ENCODE measurements at places on chromosomes 3 and 15.

- no peak for DNase-seq
These were observed 51.5 kb downstream of the RPN1 start for GRCh38 chr3:128598884-128599664.

- DNase-seq, result no peak
These were observed 33.2 kb downstream of the CDCP1 start for GRCh38 chr3:45112939-45113338.

DNA sequence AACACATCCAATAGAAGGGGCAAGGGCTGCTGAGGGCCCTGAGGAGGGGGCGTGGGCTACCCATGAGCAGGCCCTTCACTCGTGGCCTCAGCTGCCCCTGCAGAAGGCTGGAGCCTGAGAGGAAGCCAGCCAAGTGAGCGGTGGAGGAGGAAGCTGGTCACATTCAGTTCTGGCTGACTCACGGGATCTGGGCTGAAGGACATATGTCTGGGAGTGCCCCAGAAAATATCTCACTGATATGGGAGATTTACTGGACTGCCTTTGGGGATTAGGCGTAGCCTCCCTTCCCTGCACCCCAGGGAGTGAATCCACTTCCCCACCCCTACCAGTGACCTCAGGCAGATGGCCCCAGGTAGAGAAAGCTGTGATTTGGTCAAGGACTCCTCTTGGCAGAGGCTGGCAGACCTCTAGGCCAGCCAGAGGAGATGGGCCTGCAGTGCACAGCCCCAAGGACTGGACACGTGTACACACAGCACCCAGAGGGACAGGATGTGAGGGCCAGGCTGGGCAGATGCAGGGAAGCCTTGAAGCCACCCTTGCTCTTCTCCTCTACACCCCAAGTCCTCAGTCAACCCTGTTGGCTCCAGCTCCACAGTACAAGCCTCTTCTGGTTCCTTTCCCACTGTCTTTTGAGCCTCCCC, 14.2 kb upstream of the ANKDD1A start:
- no peak for DNase-seq

DNA sequence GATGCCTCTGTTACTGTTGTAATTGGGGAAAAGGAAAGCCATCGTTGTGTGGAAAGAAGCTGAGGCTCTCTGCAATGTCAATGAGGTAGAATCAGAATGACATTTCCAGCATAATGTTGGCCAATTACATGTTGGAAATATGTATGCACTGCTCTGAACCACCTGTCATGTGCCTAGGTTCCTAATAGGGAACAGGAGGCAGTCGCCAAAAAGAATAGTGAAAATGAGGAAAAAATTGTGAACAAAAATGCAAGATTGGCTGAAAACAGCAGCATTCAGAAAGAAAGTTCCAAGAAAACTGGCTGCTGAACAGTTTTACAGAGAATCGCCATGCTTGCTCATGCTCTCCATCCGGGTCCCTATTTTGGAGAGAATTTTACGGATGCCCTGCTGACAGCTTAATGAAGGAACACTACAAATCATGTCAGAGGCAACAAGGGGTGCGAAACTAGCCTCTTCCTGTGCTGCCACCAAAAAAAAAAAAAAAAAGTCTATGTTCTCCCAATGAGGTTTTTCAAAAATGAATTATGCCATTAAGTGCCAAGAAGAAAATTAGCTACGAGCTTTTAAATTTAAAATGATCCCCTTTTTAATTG, 305.9 kb upstream of the ARRDC4 start:
- DNase-seq, result no peak

DNA sequence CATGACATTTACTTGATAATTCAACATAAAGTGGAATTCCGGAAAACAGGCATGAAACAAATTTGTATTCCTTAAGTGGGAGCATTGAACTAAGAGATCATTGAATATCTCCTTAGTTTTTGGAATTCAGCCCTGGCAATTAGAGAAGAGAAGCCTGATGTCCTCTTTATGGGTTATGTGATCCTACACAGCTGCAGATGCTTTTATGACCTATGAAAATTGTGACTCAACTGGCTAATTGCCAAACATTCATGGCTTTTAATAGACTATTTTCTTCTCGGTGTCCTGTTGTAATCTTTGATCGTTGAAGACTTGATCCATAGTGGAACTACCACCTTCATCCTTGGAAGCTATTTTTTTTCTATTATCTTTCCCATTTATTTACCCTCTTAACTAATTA, 46.1 kb downstream of the AGBL1 start:
- DNase-seq, result no peak

DNA sequence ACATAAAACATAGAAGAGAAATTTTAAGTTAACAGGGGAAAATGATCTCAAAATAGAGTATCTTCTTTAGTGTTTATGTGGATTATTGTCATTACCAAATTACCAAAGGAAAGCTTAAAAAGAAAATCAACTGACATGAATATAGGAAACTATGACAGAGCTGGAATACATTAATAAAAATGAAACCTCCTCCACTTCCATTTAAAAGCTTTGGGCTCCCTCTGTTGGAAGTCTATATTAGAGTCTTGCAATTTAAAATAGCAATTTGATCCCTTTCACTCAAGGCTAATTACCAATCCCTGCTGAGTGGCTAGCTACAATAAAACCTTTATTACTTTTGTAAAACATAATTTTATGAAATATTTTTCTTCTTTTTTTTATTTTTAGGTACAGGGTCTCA, 61.4 kb upstream of the IMPG2 start:
- no peak for DNase-seq

Data from activated naive CD4-positive, alpha-beta T cell (primary cell).